ENCODE measurements at places on chromosomes 7 and 10.

- no peaks in the 10 kb centered on the region for H3K27me3 ChIP-seq
- no peak for DNase-seq
- peaks cover 48% of the 10 kb centered on the region for H3K4me1 ChIP-seq
- no peaks in the 10 kb centered on the region for H3K36me3 ChIP-seq
Measured at GRCh38 chr7:105769901-105770628, 106.3 kb downstream of the ATXN7L1 start.

- H3K27me3 ChIP-seq, result no peaks in the 10 kb centered on the region
- no peak overlapping the region for H3K4me3 ChIP-seq
- 0 out of 2 replicates have a peak, but pooled peaks cover 10% of the 10 kb centered on the region for H3K4me1 ChIP-seq
Measured at GRCh38 chr10:70879207-70879606, 9.2 kb downstream of the PCBD1 start.

DNA sequence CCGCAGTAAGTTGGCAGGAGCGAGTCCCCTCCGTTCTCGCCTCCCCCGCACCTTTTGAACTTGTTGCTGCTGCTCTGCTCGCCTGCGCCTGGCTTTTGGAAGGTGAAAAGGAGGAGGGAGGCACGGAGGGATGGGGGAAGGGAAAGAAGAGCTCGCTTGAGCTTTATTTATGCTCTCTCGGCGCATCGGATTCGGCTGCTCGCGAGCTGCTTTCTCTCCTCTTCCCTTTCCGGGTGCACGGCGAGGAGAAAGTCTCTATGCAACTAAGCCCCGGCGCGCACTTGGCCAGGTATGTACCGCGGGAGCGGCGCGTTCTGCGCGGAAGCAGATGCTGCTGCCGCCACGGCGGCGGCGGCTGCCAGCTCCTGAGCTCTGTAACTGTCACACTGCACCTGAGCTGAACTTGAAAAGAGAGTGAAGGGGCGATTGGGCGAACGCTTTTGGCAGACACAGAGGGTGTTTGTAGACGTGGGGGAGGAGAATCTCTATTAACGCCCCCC lies 551 bp downstream of the KCND2 start:
- H3K4me1 ChIP-seq, result peaks cover 30% of the 10 kb centered on the region
- DNase-seq, result peak; percentile 85
- peaks cover 7% of the 10 kb centered on the region for H3K27me3 ChIP-seq
- H3K36me3 ChIP-seq, result no peaks in the 10 kb centered on the region
- H3K27ac ChIP-seq, result no peak overlapping the region

DNA sequence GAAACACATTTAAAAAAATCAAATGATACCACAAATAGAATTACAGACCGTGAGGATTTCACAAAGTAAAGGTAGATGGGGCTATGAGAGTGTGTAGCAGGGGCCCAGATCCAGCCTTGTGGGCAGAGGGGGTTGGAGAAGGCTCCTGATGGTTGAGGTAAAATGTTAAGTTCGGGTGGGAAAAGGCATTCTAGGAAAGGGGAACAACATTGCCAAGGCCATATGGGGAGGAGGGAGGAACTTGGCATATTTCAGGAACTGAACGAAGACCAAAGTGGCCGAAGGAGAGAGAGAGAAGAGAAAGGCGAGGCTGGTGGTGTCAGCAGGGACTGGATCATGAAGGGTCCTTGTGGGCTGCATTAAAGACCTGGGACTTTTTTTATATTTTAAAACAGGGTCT lies 98.9 kb downstream of the CARD11 start:
- no peak for DNase-seq
- no peak overlapping the region for H3K27ac ChIP-seq
- H3K4me1 ChIP-seq, result peaks cover 5% of the 10 kb centered on the region
- H3K36me3 ChIP-seq, result no peaks in the 10 kb centered on the region
- H3K4me3 ChIP-seq, result no peak overlapping the region

DNA sequence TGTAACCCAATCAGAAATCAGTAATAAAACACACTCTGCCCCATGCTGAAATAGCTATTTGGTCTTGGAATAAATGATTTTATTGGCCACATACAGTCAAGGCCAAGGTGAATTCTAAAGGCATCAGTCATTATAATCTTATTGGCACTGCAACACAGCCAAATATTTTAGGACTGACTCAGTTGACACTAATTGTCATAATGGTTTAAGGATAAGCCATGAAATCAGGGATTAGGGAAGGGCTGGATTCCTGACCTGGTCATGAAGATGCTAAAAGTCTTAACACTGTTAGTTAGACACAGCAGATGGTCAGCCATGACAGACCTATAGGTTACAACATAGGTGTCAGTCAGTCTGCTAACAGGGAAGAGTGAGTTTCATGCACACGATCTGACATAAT lies 330.3 kb upstream of the NPSR1 start:
- no peaks in the 10 kb centered on the region for H3K27me3 ChIP-seq
- no peaks in the 10 kb centered on the region for H3K36me3 ChIP-seq
- peaks cover 9% of the 10 kb centered on the region for H3K4me1 ChIP-seq
- no peak overlapping the region for H3K27ac ChIP-seq
- DNase-seq, result no peak
- no peak overlapping the region for H3K4me3 ChIP-seq

- no peak overlapping the region for H3K4me3 ChIP-seq
- H3K36me3 ChIP-seq, result no peaks in the 10 kb centered on the region
- DNase-seq, result no peak
- no peaks in the 10 kb centered on the region for H3K4me1 ChIP-seq
Measured at GRCh38 chr10:128001363-128001745, 94.5 kb downstream of the PTPRE start.

DNA sequence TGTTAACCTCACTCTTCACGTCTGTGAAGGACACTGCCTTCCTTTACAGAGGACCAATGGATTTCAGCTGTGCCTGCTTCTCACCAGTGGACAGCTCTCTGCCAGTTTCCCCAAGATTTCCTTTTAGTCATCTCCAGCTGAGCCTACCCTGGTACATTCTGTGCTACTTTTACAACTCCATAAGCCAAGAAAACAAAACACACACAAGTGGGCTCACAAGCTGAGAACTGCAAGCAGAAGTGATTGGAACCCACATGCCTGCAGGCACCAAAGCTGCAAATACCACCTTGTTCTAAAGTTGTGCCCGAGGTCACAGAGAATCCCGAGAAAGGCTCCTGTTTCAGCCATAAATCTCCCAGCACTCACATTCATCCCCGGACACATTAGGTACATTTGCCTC lies 636.8 kb downstream of the PHTF2 start:
- H3K4me3 ChIP-seq, result no peak overlapping the region
- H3K36me3 ChIP-seq, result no peaks in the 10 kb centered on the region
- H3K27ac ChIP-seq, result no peak overlapping the region
- no peak for DNase-seq
- H3K27me3 ChIP-seq, result no peaks in the 10 kb centered on the region

Measured in GM23338 (cell line).